ENCODE measurements at places on chromosomes 5 and 9.

GRCh38 chr5:149809931-149810691, 80.0 kb downstream of the PPARGC1B start:
- no peak for DNase-seq

DNA sequence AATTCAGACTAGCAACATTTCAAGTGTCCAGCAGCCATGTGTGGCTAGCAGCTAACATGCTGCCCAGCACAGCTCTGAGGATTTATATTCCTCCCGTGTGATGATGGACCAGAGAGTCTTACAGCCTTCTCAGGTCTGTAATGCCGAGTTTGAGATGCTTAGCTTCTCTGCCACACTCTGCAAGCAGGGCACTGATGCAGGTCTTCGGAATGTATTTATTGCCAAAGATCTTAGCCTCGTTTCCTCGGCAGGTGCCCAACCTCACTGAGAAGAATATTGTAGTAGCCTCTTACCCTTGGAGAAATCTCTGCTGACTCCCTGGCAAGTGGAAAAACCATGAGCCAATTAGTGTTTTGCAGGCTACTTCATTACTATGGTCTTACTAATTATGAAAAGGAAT, 3.7 kb upstream of the RAI14 start:
- no peak for DNase-seq

GRCh38 chr9:138095813-138096518, 218.4 kb downstream of the CACNA1B start:
- DNase-seq, result no peak

DNA sequence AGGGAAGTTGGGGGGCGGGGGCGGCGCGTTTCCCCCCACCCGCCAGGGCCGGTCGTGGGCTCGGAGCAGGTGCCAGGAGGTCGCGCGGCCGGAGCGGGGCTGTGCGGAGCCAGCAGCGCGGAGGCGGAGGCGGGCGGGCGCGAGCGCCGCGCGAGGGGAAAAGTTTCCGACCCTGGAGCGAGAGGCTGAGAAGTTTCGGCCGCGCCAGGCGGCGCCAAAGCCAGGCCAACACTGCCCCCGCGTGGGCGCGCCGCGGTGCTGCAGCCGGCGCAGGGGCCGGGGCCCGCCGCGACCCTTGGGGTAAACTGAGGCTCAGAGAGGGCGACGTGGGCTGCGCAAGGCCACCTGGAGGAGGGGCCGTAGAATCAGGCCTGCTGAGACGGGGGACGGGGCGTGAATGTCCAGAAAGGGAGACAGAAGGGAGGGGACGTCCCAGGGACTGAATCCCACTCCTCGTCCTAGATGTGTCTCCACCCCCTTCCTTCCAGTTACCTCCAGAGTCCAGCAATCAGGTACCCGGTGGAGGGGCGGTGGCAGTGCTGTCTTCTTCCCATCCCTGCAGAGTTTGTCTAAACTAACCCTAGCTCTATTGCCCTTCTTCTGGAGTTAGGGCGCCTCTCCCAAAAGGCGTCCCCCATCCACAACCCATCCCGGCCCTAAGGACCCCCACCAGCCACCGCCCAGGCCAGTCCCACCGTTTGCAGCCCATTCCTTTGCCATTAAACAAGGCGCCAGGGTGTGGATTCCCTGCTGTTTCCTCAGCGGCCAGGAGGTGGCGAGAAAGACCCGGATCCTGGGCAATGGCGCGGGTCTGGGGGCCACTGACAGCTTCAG, 10.2 kb downstream of the C9orf50 start:
- peak; percentile 60 for DNase-seq

DNA sequence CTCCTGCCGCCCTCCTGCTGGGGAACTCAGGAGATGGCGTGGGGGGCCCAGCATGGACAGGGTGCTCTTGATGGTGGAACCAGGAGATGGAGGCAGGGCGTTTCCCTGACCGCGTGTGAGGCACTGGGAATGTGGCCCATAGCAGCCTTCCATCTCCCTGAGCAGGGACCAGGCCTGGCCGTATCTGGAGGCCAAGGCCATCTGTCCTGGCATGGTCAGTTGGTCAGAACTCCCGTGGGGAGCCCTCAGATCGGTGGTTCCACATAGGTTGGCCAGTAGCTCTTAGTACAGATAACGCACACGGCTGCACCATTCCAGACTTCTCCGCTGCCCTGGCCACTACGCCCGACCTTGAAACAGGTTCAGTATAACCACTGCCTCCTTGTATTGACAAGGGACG, 77.6 kb downstream of the KCNT1 start:
- DNase-seq, result no peak

Measured in activated CD8-positive, alpha-beta memory T cell treated with anti-CD3 and anti-CD28 coated beads for 1 hour (primary cell).